ENCODE measurements at places on chromosomes 5 and 9.

GRCh38 chr5:172473427-172473826, 19.1 kb upstream of the SH3PXD2B start:
- no peak for DNase-seq

- no peak for DNase-seq
These were observed 102.0 kb downstream of the TRIM32 start for GRCh38 chr9:116789081-116789480.

- DNase-seq, result peak; percentile 42
These were observed 949 bp downstream of the SERINC5 start for GRCh38 chr5:80254767-80255430.

- no peak for DNase-seq
These were observed 30.9 kb downstream of the YIPF5 start for GRCh38 chr5:144139586-144139985.

DNA sequence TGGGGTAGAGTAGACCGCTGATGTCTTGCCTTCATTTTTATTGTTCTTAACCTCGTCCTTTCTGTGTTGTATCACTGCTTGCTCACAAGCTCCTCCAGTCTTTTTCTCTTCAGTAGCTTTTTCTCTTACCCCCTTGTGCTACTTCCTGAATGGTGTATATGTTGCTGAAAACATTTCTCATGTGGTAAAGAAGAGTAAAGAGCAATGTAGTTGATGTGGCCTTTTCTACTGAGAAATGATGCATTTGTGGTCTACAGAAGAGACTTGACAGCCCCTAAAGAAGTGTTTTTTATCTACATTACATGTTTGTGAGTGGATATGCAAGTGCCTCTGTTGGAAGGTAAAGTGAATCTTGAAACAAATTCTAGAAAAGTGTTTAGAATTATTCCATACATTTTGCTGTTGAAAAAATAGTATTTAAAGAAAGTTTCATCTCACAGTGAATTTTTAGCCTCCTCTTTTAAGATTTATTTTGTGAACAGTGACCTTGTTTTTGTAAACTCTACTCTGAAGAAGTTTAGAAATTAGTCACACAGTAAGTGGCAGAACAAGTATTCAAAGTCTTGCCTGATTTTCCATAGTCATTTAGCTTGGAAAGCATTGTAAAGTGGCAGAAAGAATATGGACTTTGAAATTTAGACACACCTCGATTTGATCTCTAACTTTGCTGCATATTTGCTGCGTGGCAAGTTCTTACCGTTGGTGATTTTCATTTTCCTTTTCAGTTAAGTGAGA, 17.4 kb downstream of the CDC42SE2 start:
- no peak for DNase-seq

DNA sequence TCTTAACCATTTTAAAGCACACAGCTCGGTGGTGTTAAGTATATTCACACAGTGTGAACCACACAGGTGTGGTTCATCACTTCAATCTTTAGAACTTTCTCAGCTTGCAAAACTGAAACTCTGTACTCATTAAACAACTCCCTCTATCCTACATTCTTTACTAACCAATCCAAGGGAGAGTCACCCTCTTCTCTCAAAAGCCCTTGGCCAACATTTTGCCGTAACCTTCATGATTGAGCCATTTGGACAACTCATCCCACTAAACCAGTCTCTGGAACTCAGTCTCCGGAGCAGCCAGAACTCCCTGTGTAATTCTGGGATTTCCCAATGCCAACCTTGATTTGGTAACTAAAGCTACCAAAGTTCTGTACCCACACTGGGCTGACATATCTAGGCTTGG, 84.7 kb downstream of the TTC39B start:
- no peak for DNase-seq

DNA sequence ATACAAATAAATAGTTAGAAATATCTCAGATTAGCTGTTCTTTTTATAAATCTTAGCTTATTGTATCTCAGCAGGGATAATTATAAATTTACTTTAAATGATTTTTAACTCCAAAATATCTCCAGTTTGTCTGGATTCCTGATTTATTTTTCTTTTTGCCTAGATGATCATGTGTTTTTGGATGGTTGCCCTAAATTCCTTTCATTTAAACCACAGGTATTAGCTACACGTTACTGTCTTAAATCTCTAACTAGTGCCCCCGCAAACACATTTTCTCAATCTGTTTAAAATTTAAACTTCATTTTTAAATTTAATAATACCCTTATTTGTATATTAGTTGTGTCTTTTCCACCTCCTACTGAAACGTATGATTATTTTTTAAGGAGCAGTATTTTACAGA, 5.6 kb downstream of the FER start:
- DNase-seq, result no peak

- DNase-seq, result no peak
These were observed 34.7 kb upstream of the MIER3 start for GRCh38 chr5:56986626-56986947.

DNA sequence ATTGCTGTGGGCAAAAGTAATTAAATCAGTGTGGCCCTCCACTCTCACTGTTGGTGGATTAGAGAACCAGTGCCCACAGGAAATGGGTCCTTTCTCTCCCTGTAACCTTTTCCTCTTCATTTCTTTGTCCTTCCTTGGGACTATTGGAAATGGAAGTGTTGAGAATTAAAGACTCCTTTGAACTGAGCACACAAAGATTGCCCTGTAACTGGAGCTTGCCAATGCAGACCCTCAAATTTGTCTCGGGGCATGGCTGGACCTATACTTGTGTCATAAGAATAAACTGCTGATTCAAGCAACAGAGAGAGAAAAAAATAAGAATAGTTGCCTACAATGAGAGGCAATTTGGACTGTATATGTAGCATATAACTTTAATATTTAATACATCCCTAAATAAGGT, 13.7 kb downstream of the KCNV2 start:
- no peak for DNase-seq

DNA sequence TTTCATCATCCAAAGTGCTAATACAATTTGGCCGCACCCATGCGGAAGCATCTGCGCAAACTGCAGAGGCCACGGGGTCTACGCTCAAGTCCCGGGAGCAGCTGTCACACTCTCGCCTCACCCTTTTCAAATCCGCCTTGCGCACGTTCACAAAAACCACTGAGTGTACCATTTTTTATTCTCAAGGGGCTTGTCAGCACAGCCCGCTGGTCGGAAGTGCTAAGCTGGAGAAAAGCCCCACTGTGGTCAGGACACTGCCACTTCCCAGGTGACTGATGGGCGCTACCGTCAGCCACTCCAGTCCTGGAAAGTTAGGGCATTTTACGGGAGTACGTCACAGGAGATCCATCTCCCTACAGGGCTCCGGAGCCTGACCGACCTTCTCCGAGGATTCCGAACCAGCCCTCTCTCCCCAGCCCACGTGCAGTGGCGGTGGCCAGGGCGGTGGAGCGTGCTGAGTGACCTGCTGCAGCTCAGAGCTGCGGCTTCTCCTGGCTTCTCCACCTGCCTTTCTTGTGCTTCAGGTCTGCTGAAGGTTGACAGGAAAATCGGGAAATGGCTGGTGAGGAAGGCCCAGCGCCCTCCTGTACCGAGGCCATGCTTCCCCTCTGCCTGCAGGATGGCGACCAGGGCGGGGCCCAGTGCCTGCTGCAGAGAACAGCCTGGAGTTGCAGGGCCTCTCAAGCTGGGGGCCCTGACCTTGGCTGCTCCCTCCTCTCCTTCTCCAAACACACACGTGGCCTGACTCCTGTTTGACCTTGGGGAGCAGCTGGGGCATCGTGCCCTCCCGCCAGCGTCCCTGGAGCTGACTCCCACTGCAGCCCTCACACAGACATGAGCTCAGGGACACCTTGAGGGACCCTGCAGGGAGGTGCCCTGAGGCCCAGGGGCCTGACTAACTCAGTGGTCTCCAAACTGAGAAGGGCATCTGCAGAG, 14.3 kb downstream of the RASGEF1C start:
- DNase-seq, result no peak

DNA sequence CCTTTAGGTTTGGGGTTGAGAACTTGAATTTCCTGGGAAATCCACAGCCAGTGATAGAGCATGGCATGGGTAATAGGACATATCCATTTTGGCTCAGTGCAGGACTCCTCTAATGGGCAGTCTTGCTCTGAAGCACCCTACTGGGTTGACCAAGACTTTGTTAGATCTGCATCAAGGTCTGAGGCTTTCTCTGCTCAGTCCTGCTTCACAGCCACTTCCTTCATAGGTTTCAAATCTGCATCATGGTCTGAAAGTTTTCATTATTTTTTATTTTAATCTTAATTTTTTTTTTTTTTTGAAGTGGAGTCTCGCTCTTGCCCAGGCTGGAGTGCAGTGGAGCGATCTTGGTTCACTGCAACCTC, 36.5 kb downstream of the KIF2A start:
- no peak for DNase-seq

DNA sequence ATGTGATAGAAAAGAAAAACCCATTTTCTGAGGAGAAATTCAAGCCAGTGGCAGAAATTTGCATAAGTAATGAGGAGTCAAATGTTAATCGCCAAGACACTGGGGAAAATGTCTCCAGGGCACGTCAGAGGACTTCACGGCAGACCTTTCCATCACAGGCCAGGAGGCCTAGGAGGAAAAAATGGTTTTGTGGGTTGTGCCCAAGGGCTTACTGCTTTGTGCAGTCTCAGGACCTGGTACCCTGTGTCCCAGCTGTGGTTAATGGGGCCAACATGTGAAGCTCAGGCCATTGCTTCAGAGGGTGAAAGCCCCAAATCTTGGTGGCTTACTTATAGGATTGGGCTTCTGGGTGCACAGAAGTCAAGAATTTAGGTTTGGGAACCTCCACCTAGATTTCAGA, 54.8 kb upstream of the ADAMTS2 start:
- no peak for DNase-seq

DNA sequence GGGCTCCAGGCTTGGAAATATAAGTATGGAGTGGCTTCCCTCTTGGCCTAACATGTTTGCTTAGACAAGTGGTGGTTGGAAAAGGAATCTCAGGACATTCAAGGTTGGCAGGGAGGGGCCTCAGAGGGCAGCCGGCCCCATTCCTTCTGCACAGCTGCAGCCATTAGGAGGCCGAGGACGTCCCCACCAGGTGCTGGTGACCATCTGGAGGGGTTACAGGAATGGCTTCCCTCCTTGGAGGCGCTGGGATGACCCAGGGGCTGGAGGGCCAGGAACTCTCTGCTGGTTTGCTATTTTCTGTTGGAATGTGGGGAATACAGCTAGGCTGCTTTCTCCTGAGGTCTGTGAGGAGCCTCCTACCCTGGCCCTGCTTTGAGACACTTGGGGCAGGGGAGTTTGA, 18.5 kb downstream of the STC2 start:
- DNase-seq, result no peak
